ENCODE measurements at places on chromosomes 16 and 17.

DNA sequence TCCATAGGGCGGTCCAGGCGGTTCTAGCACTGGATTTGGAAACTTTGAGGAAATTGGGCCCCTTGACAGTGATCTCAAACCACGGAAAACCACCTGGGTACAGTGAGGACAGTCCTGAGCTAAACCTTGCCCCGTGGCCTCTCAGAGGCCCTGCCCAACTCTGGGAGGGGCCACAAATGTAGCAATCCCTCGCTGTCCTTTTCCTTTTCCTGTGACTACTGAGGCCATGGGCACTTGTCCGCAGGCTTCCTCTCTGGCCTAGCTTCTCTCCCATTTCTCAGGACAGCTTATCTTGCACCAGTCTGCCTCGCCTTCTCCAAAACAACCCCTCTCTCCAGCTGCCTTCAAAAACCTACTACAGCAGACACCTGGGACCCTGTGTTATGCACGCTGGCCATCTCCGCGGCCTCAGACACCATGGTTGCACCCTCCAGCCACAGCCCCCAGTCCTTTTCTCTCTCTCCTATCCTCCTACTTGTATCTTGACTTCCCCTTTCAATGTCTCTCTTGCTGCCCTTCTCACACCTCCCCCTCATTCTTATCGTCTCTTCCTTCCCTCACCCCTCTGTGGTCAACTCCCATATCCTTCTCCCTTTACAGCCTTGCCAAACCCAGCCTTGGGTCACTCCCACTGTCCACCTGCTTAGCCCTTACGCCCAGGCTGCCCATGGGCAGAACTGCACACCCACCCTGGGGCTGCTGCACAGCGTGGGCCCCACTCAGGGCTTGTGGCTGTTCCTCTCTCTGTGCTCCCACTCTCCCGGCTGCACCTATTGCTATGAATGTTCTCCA lies 7.6 kb downstream of the SCPEP1 start:
- H3K27ac ChIP-seq = no peak overlapping the region
- peaks cover 33% of the 10 kb centered on the region for H3K36me3 ChIP-seq
- H3K4me1 ChIP-seq = no peaks in the 10 kb centered on the region
- no peaks in the 10 kb centered on the region for H3K27me3 ChIP-seq
- no peak for DNase-seq

DNA sequence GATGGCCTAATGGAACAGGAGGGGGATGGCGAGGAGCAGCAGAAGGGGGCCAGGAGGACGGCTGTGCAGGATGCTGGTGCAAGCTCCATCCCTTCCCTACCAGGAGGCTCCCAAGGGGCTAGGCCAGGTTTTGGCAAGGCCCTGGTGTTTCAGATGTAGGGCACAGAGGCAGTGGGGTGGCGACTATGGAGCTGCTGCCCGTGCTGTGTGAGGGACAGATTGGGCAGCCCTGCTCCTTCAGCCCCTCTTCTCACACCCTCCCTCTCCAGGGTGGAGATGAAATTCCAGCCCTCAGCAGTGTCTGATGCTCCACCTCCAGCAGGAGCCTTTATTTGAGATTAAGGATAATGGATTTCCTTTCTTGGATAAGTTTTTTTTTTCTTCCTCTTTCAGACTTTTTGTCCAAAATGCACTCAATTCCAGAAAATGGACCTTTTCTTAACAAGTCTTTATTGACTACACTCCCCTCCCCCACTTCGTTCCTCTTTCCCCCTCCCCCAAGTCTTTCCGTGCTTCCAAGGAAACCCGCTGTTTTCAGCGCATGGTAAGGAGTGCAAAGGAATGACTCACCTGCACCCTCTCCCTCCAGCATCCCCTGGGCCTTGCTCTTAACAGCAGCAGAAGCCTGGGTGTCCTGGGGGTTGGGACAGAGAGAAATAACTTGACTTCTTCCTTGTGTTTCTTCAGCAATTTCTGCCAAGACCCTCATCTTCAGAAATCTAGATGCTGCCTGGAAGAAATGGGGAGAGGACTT lies 95.2 kb downstream of the CCDC182 start:
- no peaks in the 10 kb centered on the region for H3K36me3 ChIP-seq
- no peaks in the 10 kb centered on the region for H3K27me3 ChIP-seq
- H3K27ac ChIP-seq = no peak overlapping the region
- no peak for DNase-seq
- H3K4me3 ChIP-seq = no peak overlapping the region

DNA sequence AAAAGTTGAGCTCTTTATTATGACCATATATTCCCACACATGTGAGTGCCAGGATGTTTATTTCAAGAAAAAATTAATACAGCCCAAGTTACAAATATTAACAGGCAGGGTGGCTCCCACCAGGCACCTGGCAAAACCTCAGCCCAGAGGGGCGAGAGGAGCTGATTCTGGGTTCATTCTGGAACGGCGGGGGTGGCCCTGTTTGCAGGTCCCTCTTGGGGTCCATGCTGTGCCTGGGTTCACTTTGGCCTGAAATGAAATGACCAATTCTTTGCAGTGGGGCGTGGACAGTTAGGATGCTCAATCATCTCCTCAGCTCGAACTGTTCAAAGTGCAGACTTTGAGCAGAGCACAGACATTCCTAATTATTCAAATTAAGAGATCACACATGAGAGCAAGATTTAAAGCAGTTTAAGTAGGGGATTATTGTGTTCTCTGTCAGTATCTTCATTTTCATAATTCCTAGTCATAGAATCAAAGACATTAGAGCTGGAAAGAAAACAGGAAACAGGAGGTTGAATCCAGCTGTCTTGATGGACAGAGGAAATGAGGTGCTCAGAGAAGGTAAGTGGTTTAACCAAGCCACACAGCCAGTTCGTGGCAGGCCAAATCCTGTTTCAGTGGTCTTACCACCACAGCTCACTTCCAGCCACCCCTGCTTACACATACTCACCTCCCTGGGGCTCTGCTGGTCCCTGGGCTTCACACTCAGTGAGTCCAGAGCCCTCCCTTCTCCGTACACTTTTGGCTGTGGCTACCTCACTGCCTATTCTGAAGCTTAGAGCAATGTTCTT lies 363.9 kb upstream of the TNRC6C start:
- H3K27me3 ChIP-seq = no peaks in the 10 kb centered on the region
- no peaks in the 10 kb centered on the region for H3K4me1 ChIP-seq
- H3K27ac ChIP-seq = no peak overlapping the region
- no peak overlapping the region for H3K4me3 ChIP-seq
- no peaks in the 10 kb centered on the region for H3K36me3 ChIP-seq

GRCh38 chr17:79937391-79938335 lies 98.0 kb downstream of the TBC1D16 start:
- H3K27me3 ChIP-seq = no peaks in the 10 kb centered on the region
- H3K4me1 ChIP-seq = peaks cover 15% of the 10 kb centered on the region
- H3K36me3 ChIP-seq = no peaks in the 10 kb centered on the region
- H3K27ac ChIP-seq = no peak overlapping the region
- DNase-seq = no peak

GRCh38 chr16:22272870-22273650 lies 24.1 kb upstream of the POLR3E start:
- H3K27me3 ChIP-seq = no peaks in the 10 kb centered on the region
- H3K4me3 ChIP-seq = no peak overlapping the region
- no peaks in the 10 kb centered on the region for H3K4me1 ChIP-seq
- DNase-seq = no peak
- no peak overlapping the region for H3K27ac ChIP-seq

DNA sequence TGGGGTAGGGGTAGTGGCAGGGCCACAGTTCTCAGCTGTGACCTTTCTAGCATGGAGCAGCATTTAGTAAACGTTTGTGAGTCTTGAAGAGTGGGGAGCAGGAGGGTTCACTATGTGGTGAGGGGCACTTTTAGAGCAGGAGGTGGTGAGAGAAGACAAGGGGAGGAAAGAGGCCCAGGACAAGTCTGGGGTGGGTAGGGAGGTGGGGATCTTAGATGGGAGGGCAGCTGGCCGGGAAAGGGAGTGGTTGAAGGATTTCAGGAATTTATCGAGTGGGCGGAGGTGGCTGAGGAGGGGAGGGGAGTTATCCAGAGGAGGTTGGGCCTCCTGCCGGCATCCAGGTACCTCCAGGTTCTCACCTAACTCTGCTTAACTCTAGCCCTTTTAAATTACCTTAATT lies 1.9 kb downstream of the CLEC16A start:
- H3K27ac ChIP-seq = no peak overlapping the region
- no peaks in the 10 kb centered on the region for H3K36me3 ChIP-seq
- no peak overlapping the region for H3K4me3 ChIP-seq
- DNase-seq = no peak

GRCh38 chr16:86673090-86673955 lies 95.0 kb downstream of the FOXL1 start:
- H3K4me3 ChIP-seq = no peak overlapping the region
- peaks cover 18% of the 10 kb centered on the region for H3K4me1 ChIP-seq
- H3K27ac ChIP-seq = no peak overlapping the region
- H3K36me3 ChIP-seq = no peaks in the 10 kb centered on the region

Data from heart right ventricle (tissue), 16 donors.